Stimulated activated CD4-positive, alpha-beta T cell treated with anti-CD3 and anti-CD28 coated beads, TNF-alpha, amount 100 ng/mL, for 1 hour (primary cell): ENCODE measurements at places on chromosomes 4 and X.

- no peak for DNase-seq
Measured at GRCh38 chr4:37646247-37646646, 39.9 kb downstream of the RELL1 start.

GRCh38 chr4:143313521-143313920, 23.2 kb upstream of the GAB1 start:
- no peak for DNase-seq

GRCh38 chr4:1460967-1461868, 55.0 kb upstream of the NKX1-1 start:
- no peak for DNase-seq

DNA sequence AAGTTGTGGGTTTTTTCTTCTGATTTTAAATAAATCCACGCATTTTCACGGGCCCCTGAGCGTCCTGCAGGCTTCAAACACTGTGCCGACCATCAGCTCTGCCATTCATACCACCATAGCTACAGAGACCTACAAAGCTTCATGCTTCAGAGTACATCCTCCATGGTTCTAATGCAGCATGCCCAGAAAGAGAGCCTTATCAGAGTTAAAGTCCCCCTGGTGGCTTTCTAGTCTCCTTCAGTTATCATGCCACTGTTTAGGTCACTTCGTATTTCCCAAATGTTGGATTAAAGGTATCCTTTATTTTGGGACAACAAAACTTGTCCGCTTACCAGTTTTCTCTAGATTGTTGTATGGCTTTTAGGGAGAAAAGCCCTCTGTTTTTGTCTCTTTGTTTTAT, 66.7 kb upstream of the VCX2 start:
- no peak for DNase-seq

DNA sequence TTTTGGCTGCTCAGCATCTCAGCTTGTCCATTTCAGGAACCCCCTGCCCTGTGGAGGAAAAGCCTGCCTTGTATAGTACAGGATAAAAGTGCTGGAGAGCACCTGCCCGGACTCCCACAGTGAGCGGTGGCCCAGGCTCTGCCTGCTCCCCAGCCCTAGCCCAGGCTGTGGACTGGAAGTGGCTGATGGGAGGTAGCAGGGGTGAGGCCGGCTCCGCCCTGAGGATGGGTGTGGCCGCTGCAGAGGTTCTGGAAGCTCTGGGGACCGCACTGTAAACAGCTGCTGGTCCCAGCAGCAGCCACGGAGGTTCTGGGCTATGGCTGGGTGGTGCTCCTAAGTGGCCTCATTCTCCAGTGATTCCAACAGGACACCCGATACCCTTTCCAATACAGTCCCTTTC, 56.6 kb upstream of the HELT start:
- no peak for DNase-seq

DNA sequence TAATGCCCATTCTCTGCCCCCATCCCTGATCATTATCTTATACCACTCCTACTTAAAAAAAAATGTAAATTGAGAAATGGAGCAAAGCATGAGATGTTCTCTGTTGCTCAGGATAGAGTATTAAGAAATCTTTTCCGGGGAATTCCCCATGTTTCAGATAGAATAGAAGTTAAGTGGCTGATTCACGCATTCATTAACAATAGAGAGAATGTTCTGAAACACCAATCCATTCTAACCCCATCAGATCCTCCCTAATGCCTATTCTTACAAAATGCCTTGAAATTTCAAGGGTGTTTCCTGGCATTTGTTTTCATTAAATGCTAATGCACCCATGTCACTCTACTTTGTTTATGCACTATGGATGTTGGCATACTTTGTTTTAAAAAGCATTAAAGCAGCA, 101.1 kb downstream of the AREG start:
- DNase-seq, result no peak

GRCh38 chrX:15616531-15616930, 15.8 kb upstream of the ACE2 start:
- no peak for DNase-seq

DNA sequence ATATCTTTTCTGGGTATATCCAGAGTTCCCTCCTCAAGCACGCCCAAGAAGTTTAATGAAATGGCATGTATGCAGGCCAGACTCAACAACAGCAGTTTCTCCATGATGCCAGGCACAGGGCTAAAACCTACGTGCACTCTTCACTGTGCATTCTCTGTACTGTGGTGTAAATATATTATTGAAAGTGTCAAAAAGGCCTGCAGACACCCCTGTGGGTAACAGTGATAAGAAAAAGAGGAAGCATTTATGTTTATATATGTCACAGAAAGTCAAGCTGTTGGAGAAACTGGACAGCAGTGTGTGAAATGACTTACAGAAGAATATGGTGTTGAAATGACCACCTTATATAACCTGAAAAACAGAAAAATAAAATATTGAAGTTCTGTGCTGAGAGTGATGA, 29.6 kb upstream of the DCAF8L1 start:
- DNase-seq, result no peak

GRCh38 chr4:114980932-114981708, 132.3 kb downstream of the NDST4 start:
- no peak for DNase-seq

- DNase-seq, result peak; percentile 4
Measured at GRCh38 chrX:3811331-3812311, 98.2 kb upstream of the PRKX start.

DNA sequence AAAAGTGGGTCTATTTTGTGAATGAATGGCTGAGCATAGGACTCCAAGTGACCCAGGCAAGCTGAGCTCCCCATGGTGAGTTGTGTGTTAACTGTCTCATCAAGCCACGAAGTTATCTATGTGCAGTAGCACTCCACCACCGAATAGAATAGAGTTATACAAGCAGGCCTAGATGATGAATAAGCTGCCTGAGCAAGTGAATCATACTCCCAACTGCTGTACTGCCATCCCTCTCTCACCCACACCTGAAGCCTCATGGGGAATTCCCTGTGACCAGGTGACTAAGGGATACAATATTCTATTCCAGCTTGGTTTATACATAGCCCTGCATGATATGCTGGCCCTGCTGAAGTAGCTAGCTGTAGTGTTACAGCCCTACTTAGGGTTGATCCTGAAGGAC, 38.7 kb downstream of the KDM5C start:
- no peak for DNase-seq

DNA sequence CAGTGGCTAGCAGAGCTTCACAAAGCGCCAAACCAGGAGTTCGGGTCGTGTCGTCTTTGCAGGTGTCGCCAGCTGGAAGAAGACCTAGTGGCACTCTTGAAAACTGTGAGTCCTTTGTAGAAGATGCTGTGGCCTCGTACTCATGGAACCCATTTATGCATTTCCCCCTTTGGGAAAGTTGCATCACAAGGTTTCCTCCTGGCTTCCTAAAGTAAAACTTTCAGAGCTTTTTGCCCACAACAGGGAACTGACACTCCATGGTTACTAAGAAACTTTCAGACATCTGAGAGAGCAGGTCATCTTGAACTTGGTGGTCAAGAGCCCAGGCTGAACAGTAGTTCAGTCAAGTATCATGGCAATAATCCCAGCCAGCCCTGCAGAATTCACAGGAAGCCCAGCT, 15.9 kb upstream of the NOCT start:
- no peak for DNase-seq

DNA sequence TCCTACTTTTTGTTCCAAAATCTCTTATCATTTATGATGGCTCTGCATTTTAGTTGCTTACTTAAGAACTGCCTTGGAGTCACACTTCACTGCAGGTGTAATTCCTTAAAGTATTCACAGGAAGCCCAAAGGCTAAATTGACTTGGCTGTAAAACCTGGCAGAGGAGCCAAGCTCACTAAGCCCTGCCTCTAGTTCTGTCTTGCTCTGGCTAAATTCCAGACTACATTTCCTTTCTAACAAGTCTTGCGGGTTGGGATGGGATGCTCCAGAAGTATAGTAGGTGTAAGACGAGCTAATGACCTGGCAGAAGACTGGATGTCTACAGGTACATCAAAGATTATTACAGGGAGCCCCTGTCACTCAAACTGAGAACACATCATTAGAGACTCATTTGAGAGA, 924.0 kb upstream of the INTU start:
- DNase-seq, result no peak

GRCh38 chr4:77636902-77637301, 31.3 kb downstream of the CXCL13 start:
- DNase-seq, result no peak
